Stimulated activated naive CD4-positive, alpha-beta T cell treated with Interleukin-2 at 50 U/mL for 16 hours (primary cell): ENCODE measurements at places on chromosomes 16 and 17.
A peak's percentile ranks its signal among the peaks of the same experiment; 100 is the strongest.

- no peak for DNase-seq
Observed at GRCh38 chr17:38403491-38403890, 24.8 kb upstream of the ARHGAP23 start.

- no peak for DNase-seq
Observed at GRCh38 chr16:79679334-79679733, 78.8 kb upstream of the MAF start.

DNA sequence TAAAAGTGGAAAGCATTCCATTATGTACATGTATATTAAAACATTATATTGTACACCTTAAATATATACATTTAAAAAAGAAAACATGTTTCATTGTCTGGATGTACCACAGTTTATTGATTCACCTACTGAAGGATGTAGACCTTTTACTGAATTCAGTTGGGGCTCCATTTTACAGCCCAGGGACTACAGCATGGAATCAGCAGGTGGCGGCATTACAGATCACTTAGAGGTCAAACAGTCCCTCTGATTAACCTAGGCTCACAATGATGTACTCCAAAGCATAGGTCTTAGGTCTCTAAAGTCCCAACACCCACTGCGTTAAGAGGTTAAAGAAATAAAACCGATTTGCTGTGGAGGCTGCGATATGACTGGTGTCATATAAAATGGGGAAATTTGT, 490.9 kb downstream of the SHISA9 start:
- DNase-seq, result no peak

DNA sequence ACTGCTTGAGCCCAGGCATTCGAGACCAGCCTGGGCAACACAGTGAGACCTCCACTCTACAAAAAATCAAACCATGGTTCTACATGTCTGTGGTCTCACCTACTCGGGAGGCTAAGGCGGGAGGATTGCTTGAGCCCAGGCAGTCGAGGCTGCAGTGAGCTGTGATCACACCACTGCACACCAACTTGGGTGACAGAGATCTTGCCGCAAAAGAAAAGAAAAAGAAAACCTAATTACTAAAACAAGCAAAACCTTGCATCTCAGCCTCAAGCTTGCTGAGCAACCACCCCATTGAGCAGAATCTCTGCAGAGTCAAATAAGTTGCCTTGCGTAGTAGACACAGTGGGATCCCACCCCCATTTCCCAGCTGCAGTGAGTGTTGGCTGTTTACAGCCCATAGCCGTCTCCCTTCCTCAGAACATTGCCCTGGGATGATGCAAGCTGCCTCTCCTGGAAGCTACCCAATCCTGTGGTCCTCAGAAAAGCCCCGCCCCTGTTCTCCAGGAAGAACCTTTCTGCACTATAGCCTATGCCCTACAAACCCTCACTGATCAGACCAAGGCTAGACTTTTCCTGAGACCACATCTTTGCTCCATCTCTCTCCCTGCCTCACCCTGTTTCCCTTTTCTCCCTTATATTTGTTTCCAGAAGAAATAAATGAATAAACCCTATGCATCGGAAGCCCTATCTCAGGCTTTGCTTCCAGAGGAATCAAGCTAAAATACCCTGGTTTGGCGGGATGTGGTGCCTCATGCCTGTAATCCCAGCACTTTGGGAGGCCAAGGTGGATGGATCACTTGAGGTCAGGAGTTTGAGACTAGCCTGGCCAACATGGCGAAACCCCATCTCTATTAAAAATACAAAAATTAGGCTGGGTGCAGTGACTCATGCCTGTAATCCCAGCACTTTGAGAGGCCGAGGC, 16.7 kb upstream of the ERN2 start:
- no peak for DNase-seq

DNA sequence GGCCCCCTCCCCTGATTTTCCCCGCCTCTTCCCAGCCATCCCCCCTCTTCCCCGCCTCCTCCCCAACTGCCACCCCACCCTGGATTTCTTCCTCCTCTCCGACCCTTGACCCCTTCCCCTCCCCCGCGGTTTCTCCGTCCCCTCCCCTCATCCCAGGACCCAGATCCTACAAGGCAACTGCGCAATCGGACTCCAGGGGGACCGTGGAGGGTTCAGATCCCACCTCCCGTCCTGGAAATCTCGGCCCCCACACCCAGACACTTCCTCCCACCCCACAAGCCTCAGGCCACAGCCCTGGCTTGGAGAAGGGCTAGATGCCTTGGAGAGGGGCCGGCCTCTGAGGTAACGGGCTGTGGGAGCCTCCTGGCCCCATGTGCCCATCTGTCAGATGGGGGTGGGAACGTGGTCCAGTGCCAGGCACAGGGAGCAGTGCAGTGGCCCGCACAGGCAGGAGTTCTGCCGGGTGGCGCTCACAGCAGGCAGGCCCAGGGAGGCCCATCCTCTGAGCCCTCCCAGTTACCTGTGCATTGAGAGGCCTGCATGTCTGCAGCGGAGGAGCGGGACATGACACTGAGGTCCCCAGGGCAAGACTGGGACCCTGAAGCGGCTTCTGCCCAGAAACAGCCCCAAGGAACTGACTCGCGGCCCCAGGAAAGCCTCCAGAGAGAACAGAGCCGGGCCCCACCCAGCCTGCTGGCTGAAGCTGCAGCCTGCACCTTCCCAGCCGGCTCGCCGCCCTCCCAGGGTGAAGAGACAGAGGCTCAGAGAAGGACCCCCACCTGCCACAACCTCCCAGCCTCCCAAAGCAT, 16.7 kb downstream of the ZNF423 start:
- no peak for DNase-seq

GRCh38 chr17:45931677-45932076, 37.3 kb downstream of the MAPT start:
- no peak for DNase-seq

- no peak for DNase-seq
Observed at GRCh38 chr16:4260360-4260759, 12.5 kb downstream of the TFAP4 start.

DNA sequence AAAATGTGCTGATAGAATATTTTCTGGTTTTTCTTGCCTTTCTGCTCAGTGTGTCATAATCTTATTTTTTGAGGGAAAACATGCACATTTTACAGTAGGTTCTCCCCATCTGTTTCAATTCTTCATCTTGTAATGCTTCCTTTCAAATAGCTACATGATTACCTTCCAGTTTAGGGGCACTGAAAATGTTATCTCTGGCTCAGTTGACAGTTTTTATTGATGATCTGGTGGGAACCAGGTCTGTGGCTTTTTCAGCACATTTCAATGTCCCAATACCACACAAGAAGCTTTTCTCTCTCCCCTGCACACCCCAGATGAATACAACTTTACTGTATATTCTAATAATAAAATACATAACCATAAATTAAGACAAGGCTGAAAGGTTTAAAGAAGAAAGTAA, 36.5 kb downstream of the FTO start:
- no peak for DNase-seq

GRCh38 chr17:46977348-46977747, 1.7 kb downstream of the RPRML start:
- no peak for DNase-seq

- no peak for DNase-seq
Observed at GRCh38 chr16:27793249-27793622, 243.3 kb downstream of the KATNIP start.

DNA sequence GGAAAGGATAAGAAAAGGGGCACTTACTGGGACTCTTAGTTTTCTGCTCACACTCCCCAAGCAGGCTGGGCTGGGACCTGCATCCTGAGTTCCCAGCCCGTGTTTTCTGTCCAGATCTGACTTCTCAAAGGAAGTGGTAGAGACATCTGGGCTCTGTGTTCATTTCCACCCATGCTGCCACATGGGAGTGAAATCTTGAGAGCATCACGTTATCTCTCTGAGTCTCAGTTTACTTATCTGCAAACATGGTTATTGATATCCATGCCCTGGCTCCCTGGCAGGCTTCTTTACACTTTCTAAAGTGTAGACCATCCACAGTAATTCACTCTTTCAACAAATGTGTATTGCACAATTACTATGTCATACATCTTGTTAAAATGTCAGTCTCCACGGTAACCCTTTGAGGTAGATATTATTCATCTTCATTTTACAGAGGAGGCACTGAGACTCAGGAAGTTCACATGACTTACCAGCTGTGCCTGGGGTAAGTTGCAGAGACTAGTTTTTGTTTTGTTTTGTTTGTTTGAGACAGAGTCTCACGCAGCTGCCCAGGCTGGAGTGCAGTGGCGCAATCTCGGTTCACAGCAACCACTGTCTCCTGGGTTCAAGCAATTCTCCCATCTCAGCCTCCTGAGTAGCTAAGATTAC, 3.4 kb downstream of the ZNF688 start:
- DNase-seq, result peak; percentile 52

GRCh38 chr17:11744696-11745095, 146.4 kb downstream of the DNAH9 start:
- DNase-seq, result no peak

DNA sequence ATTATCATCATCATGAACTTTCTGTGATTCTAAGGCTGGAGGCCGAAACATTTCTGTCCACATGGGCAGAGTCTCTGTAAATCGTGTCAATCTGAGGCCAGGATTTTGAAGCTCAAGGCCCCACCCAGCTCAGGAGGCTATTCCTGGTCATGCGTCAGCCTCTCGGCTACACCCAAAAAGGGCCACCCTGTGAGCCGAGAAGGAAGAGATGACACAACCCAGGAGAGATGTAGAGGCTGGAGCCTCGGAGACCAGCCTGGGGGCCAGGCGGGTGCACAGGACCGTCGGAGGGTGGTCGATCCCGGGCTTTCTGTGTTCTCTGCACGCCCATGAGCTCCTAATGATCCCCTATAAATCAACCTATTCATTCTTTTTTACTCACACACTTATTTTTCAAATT, 1.1 kb upstream of the CACNG1 start:
- DNase-seq, result no peak

DNA sequence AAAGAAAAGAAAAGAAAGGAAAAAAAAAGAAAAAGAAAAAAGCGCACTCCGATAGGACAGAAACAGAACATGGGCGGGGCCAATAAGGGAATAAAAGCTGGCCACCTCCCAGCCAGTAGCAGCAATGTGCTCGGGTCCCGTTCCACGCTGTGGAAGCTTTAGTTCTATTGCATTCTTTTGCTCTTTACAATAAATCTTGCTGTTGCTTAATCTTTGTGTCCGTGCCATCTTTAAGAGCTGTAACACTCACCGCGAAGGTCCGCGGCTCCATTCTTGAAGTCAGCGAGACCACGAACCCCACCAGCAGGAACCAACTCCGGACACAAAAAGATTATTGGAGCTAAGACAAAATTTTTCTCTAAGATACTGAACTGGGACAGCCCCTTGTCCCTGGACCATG, 3.1 kb upstream of the ARL5C start:
- DNase-seq, result no peak

GRCh38 chr17:1001640-1002411, 4.9 kb downstream of the TIMM22 start:
- DNase-seq, result no peak

DNA sequence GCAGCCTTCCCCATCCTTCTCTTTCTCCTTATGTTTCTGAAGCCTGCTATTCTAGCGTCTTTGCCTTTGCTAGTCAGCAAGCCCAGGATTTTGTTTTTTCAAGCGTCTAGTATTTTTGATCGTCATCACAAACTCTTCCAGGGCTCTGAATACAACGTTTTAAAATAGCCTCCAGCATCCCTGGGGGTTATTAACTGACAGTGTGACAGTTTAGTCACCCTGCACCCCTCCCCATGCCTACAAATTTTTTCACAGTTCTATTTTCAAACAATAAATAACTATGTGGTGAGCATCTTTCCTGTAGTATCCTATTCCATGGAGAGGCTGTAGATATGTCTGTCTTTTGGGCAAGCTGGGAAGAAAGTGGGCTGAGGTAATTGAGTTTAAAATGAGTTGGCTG, 280.9 kb downstream of the MAP2K4 start:
- no peak for DNase-seq

DNA sequence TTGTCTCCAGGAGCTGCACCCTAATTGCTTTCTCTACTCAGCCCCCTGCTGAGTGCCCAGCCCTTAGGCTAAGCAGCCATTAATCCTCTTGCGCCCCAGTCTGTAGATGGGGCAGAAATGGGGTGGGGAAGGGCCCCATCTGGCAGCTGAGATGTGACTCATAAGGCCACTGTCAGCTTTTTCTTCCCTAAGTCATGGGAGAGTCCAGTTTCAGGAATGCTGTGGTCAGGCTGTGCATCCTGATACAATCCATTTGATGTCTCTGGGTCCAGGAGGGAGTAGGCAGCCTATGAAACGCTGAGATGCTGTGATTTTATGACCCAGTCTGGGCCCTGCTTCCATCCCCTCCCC, 12.3 kb downstream of the PLXDC1 start:
- no peak for DNase-seq

- DNase-seq, result no peak
Observed at GRCh38 chr17:75270966-75271232, at the start of gene MIF4GD. TSS of gene MIF4GD (minus strand) at chr17:75271231. CDS start at chr17:75270195, 1,036 bp downstream.

DNA sequence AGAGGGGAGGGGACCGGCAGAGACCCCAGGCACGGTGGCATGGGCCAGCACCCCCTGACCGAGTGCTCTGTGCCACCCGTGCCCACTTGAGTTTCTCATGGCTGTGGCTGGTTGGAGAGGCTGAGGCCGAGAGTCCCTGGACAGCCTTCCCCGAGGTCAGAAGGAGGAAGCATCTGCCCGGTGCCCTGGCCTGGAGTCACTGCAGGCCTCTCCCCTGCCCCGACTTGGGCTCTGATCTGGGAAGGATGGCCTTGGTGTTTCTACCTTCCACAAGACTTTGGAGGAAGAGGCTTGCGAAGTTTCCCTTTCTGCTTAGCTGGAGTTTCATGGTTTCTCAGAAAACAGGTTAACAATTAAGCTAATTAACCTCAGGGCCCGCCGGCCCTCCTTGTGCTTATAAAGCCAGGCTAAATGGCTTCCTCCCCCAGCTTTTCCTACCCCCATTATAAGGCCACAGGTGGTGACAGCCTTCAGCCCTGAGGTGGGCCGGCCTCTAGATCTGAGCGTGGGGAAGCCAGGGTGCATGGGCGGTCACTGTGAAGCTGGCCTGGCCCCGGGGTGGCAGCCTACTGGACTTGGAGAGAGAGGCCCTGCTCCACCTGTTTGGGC, 17.3 kb downstream of the LLGL2 start:
- no peak for DNase-seq

GRCh38 chr17:73932216-73932749, 271.2 kb upstream of the RPL38 start:
- DNase-seq, result no peak

DNA sequence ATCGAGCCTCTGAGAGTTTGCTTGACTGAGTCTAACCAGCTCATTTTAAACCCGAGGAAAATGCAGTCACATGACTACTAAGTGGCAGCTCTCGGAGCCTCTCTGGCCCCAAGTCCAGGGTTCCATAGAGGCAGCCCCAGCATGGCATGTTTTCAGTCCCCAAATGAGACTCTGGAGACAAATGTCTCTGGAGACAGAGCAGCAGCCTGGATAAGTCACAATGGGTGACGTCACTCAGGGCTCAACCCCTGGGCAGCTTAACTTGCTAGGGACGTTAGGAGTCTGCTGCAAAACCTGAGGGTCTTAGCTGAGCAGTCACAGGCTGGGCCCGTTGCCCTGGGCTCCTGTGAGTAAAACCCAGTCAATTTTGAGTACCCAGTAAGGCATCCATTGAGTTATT, 6.9 kb upstream of the STH start:
- no peak for DNase-seq
